ENCODE measurements at places on chromosomes 12 and 14.

GRCh38 chr14:73764406-73765280 lies 50.5 kb upstream of the PNMA1 start:
- no peak for DNase-seq

- DNase-seq, result no peak
Observed at GRCh38 chr14:105290621-105291346, 10.0 kb downstream of the BRF1 start.

GRCh38 chr12:27821259-27821973 lies 41.4 kb upstream of the MANSC4 start:
- peak; percentile 75 for DNase-seq

- DNase-seq, result peak; percentile 73
Observed at GRCh38 chr12:65327207-65328076, 49.0 kb downstream of the MSRB3 start.

- peak; percentile 78 for DNase-seq
Observed at GRCh38 chr12:538731-539539, 79.2 kb downstream of the B4GALNT3 start.

- DNase-seq, result no peak
Observed at GRCh38 chr12:54442961-54443360, 23.9 kb upstream of the ITGA5 start.

- DNase-seq, result no peak
Observed at GRCh38 chr12:72622556-72622955, 350.4 kb downstream of the TRHDE start.

DNA sequence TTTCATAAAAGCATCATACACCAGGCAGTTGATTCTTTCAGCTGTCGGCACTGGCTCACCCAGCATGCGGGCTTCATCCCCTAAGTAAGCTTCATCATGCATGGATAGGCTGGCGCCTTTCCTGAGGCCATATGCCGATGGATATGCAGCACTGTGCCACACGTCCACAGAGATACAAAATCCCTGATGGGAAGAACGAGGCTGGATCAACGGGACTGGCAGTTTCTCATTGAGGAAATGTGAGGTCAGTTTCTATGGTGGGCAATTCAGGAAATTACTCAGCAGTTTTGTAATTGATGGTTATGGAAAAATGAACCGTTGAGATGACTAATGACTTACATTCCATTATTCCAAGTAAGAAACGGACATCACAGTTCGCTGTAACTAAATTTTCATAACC lies 453.8 kb downstream of the TMEM121 start:
- no peak for DNase-seq

DNA sequence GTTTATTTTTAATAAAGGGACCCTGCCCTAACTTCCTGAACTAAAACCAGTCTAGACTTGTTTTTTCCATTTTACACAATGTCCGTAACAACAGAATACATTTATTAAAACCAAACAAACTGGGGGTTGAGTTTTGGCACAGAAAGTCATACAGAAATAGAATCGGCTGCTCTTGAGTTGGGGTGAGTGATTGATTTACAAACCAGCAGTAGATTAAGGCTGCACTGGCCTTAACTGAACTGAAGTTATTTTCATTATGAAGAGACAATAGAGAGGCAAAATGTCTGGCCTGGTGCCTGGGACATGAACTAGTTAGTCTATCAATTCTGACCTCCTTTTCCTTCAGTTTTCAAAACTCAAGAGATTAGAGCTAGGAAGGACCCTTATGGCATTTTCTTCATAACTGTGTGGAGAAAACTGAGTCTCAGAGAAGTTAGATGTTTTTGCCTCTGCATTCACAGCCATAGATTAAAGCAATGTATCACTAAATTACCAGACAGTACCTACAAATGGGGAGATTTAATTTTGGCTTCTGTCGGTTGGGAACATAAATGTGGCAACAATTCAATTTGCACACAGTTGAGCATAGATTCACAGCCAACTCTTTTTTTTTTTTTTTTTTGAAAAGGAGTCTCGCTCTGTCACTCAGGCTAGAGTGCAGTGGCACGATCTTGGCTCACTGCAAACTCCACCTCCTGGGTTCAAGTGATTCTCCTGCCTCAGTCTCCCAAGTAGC lies 19.8 kb upstream of the MGP start:
- DNase-seq, result no peak
